Activated naive CD4-positive, alpha-beta T cell (primary cell): ENCODE measurements at places on chromosomes 6 and 20.

DNA sequence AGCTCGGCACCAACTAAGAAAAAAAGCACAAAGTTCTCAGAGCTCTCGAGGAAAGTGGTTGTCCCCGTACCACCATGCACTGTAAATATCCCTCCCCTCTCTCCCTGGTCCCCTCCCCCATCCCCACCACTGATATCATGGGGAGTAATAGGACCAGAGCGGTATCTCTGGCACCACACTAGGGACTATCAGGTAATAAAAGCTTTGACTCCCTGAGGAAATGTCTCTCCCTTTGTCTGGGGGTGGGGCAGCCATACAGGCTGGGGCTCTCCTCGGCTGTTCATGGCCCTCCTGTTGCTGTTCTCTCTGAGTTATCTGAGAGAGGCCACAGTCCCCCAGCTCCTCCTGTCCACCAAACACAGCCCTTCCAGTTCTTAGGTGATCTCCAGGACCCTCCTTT lies 5.0 kb upstream of the GNRH2 start:
- DNase-seq: no peak

- no peak for DNase-seq
These were observed 42.3 kb downstream of the DACT2 start for GRCh38 chr6:168277274-168277669.

- peak; percentile 52 for DNase-seq
These were observed 169.3 kb upstream of the ZNF337 start for GRCh38 chr20:25865715-25866656.

DNA sequence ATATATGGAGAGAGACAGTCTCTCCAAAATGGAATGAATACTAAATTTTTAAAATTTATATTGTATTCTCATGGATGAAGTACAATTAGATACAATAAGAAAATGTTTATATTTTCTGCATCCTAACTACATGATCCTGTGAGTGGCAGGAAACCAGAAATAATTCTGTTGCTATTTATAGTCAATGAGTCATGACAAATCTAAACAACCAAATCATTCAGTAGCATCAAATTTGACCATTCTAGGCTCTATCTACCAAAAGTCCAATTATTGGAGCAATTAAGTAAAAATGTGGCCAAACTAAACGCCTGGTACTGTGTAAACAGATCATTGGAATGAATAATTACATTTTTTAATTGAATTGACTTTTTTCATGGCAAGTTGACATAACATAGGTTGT lies 959.8 kb downstream of the EPHA7 start:
- DNase-seq: no peak

DNA sequence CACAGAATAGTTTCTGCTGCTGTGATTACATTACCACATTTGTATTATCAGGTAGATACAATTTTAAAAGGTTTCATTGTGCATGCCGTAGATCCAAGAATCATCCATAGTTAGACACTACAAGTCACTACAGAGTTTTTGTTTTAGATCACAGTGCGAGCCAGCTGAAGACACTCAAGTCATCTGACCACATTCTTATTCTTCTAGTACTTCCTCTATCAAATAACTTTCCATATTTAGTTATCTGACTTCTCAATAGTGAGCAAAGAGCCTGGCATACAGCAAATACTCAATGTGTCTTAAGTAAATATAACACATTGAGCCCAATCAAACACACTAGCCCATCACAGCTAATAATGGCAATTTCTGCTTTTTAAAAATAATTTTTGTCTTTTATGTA lies 195.4 kb downstream of the ASCC3 start:
- no peak for DNase-seq

- no peak for DNase-seq
These were observed 81.9 kb downstream of the CRYBG1 start for GRCh38 chr6:106442395-106442794.

DNA sequence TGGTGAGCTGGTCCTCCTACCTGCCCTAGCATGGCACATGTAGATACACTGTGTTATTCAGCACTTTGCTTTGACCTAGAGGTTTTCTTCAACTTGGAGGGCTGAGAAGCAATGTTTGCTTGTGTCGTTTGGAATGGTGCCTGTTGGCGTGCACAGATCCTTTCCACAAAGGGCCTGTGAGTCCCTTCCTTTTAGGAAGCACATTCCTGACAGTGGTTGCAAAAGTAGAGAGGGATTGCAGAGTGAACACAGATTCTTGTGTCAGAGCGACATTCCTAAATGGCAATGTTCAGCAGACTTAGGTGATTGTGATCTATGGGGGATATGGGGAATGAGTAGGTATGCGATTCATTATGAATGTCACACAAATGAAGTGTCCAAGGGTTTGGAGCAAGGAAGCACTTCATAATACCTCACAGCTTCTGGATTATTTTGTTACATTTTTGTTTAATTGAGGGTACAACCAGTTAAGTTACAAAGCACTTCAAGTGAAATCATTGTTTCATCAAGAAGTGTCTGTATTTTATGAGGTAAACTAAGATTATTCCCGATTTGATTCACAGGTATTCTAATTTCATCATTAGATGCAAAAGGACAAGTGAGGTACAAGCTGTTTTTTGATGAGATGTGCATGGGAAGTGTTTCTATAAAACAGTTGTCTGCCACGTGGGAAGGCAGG lies 713 bp upstream of the RNF144B start:
- DNase-seq: no peak

GRCh38 chr6:82013561-82014530 lies 233.7 kb downstream of the IBTK start:
- DNase-seq: no peak

GRCh38 chr6:157376241-157376640 lies 4.7 kb upstream of the ZDHHC14 start:
- no peak for DNase-seq

DNA sequence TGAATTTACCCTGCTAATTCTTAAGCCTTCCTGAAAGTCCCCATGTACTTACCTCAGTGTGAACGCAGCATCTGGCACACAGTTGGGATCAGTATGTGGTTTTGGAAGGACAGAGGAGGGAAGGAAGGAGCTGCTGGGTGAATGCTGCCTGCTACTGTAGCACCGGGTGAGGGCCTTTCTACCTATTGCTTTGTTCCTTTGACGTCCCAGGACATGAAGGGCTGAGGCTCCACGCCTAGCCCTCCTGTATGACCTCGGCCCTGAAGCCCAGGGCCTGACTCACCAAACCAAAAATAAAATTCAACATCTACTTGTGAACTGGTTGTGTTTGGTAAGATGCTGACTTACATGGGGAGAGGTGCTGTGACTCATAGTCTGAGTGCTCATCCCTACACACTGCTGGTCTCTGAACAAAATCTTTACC lies 51.1 kb downstream of the ARID1B start:
- no peak for DNase-seq

GRCh38 chr6:159043251-159043650 lies 1.5 kb downstream of the TAGAP start:
- no peak for DNase-seq

DNA sequence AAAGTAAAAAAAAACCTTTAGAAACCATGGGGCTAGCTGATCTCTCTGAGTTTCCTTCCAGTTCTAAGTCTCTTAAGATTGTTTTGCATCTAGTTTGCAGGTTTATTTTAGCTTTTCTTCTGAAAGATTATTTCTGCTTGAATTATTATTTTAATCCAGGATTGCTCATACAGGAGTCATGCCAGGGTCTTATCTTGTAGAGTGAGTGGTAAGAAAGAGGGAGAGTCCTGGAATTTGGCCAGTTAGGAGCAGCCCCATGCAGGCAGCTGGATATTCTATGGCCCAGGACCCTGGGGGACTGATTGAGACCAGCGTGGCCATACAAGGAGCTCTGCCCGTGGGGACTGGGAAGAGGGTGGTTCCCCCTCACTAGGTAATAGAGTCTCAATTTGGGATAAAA lies 178.9 kb upstream of the HEY2 start:
- no peak for DNase-seq

GRCh38 chr6:126380072-126380583 lies 40.2 kb downstream of the CENPW start:
- no peak for DNase-seq

DNA sequence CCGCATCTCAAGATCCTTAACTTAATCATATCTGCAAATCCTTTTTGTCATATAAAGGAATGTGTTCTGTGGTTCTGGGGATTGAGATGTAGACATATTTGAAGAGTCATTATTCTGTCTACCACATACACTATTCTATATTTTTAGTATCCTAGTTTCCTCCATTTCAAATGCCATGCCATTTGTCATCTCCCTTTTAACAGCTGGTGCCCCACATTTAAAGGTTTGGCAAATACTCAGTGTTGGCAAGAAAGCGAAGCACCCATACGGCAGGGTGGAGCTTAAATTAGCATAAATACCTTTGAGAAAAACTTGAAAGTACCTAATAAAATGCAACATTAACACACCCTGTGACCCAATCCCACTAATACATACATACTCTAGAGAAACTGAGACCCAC lies 31.7 kb downstream of the PAK5 start:
- DNase-seq: no peak

DNA sequence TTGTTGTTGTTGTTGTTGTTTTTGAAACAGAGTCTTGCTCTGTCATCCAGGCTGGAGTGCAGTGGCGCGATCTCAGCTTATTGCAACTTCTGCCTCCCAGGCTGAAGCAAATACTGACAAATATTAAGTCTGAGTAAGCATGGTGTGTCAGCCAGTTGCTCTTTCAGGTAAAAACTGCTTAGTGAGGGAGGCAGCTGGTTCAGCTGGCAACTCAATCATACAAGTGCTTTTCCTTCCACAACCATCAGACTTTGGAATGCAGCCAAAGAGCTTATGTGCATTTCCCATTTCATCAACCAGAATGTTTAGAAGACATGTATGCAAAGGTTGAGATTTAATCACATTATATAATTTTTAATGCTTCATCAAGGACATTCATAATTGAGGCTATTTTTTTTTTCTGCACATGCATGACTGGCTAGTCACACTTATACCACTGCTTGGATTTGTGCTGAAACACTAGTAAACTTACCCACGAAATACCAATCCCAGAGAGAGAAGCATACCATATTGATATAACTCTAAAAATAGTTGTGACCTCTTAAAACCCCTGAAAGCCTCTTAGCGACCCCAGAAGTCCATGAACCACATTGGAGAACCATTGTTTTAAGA lies 56.0 kb downstream of the CLIC5 start:
- DNase-seq: no peak

DNA sequence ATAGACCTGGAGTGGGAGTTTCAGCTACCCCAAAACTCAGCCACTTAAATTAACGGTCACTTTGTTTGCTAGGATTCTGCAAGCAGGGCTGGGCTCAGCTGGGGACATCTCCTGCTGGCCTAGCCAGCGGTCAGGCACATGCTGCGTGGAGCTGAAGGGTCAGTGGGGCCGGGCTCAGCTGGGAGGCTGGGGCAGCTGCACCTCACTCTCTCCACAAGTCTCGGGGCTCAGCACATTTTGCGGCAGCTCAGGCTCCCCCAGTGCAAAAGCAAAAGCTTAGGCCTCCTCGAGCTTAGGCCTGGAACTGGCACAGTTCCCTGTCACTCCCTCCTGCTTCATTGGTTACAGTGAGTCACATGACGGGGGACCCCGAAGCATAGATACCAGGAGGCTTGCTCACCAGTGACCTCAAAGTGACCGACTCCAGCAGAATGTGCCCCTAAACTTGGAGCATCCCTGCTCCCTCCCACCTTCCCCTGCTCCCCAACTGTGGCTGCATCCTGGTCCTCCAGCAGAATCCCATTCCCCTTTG lies 80.6 kb upstream of the CST7 start:
- no peak for DNase-seq

- DNase-seq: no peak
These were observed 534.1 kb upstream of the JAG1 start for GRCh38 chr20:11207749-11208502.

GRCh38 chr6:160260803-160261450 lies 2.3 kb upstream of the SLC22A2 start:
- no peak for DNase-seq

DNA sequence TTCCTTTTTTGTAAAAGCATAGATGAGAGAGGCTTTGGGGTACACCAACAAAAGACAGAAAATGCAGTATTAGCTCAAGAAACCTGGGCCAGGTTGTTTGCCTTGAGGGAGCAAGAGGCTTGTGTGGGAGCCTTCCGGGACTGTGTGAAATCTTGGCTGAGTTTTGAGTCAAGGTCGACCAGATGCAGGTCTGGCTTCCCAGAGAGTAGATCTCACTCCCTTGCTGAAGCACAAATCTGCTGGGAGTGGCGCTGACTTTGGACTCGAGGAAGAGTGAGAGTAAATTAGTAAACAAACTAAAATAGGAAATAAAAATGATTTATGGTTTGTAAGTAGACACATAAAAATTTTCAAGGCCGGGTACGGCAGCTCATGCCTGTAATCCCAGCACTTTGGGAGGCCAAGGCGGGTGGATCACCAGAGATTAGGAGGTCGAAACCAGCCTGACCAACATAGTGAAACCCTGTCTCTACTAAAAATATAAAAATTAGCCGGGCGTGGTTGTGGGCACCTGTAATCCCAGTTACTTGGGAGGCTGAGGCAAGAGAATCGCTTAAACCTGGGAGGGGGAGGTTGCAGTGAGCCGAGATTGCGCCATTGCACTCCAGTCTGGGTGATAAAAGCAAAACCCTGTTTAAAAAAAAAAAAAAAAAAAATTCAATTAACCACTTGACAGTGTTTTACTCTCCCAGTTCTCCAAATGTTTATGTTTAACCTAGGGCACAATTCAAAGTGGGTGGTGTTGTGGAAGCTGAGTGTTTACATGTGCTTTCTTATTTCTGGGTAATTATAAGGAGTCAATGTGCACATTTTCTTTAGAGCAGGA lies 27.7 kb upstream of the EDN1 start:
- no peak for DNase-seq

DNA sequence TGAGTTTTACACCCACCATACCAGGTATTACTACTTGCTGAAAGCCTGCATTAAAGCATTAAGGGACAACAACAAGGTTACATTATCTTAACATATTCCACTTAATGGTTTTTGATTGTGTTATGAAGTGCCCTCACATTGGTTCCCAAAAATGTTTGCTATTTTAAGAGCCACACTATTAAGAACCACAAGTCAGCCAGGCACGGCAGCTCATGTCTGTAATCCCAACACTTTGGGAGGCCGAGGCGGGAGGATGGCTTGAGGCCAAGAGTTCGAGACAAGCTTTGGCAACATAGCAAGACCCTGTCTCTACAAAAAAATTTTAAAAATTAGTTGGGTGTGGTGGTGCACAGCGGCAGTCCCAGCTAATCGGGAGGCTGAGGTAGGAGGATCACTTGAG lies 28.2 kb downstream of the ATXN1 start:
- DNase-seq: no peak

GRCh38 chr20:44803383-44803941 lies 6.9 kb downstream of the RIMS4 start:
- no peak for DNase-seq

DNA sequence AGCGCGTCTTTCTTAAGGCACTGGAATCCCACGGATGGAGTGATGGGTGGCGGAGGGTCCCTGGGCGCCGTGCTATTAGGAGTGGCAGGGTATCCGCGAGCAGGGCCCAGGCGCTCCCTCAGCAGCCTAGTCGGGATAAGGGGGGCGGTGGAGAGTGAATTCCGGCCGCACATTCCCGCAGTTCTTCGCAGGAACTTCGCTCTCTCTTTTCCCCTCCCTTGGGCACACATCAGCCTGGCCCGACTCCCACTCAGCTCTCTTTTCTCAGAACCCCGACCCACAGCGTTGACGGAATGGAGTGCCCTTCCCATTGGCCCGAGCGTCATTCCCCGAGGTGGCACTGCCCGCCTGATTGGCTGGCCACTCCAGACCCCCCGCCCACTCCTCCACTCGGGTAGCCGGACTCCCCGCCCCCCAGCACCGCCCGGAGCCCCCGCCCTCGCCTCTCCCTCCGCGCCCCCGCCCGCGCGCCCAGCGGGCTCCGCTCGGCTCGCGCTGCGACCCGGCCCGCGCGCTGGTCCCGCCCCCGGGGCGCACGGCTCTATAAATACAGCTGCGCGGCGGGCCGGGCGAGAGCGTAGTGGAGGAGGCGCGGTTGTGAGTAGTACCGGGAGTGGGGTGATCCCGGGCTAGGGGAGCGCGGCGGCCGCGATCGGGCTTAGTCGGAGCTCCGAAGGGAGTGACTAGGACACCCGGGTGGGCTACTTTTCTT lies at the start of gene ID4:
ID4 (plus strand) TSS at position 572 of the 712 bp plus-strand sequence. CDS start 385 bp downstream, outside the sequence.
- DNase-seq: no peak
